Neural crest cell (in vitro differentiated cells): ENCODE measurements at places on chromosomes 7 and 10.

DNA sequence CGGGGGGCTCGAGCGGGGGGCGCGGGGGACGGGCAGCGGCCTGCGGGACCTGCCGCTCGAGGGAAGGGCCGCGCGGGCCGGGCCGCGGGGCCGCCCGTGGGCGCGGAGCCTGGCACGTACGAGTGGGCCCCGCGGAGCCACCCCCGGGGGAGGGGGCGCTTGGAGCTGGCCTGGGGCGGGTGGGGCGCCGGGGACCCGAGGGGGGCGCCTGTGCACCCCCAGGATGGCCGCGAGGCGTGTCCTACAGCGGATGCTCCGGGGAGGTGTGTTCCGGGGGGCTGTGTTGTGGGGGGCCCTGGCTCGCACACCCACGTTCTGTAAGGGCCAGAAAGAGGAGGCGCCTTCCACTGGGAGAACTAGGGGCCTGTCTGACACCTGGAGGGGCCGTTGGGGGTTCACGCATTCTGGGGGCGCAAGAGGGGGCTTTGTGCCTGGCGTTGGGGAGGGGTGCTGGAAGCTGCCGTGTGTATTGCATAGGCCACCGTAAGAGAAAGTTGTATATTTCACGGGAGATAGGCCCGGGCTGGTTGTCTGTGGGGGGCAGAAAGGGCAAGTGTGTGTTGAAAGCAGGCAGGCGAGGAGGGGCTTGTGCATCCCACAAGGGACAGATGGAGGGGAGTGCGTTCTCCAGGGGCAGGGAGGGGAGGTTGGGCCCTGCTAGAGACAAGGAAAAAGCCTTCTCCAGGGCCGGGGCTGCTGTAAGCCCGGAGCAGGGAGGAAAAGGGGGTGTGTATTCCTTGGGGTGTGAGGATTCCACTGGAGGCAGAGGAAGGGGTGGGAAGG lies 663 bp downstream of the VPS37D start:
- DNase-seq, result no peak

GRCh38 chr10:63700631-63701156 lies 179.5 kb downstream of the REEP3 start:
- no peak for DNase-seq

DNA sequence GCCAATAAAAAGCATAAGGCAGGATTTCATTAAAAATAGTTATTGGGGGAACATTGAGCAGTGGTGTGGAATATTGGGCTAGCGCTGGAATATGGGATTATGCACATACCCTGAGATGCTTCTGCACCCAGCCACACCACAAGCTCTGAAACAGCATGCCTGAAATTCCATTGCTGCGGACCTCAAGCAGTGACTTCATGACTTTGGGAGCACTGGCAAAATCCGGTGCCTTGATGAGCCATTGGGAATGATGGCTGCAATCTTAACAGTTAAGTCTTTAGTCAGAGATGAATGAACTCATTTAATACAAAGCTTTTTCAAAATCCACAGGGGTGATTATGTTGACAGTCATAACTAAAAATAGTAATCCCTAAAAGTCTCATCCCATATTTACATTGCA lies 274.7 kb upstream of the MTPN start:
- DNase-seq, result no peak

DNA sequence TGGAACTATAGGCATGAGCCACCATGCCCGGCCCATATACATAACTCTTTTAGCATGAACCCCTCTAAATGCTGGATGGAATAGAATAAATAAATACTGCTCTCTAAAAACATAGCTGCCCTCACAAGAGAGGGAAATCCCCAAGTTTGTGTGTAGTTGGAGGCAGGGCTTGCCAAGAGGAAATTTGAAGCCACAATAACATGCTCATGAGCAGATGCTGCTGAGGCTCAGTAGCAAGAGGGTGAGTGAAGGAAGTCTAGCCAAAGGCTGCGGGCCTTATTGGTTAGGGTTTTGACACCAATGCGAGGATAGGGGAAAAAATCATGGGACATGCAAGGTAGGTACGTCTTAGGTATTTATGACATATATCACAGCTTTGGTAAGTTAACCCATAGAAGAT lies 17.3 kb downstream of the TPK1 start:
- no peak for DNase-seq

DNA sequence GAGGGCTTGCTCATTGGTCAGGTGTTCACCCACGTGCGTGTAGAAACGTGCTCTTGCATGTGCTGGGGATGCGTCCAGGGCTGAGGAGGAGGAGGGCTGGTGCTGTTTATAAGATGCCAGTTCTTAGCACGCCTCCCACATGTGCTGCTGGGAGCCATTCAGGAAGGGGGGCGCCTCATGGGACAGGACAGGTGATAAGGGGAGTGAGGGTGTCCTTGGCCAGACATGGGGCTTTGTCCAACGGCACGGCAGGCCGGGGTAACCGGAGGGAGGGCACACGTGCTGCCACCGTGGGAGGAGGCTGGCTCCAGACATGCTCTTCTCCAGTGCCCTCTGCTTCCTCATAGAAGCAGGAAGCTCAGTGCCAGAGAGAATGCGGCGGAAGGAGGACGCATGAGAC lies 150.0 kb downstream of the ZMYND11 start:
- DNase-seq, result no peak

DNA sequence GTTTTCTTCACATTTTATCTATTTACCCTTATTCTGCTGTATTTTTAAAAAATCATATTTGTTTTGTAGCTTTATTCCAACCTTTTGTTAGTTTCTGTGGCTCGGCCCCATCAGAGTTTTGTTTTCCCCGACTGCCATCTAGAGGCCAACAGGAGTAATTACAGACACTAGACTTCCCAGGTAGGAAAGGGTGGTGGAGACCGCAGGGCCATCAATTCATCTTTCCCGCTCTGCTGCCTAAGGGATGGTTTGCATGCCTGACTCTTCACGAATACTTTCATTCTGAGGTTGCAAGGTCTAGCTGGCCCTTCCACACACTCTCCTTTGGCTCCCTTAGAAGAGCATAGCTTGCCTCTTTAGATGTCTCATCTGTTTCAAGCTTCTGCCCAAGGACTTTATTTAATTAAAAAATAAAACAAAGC lies 38.3 kb downstream of the LYZL2 start:
- DNase-seq, result peak; percentile 53

- no peak for DNase-seq
These were observed 149.5 kb downstream of the FANK1 start for GRCh38 chr10:126045861-126046260.

DNA sequence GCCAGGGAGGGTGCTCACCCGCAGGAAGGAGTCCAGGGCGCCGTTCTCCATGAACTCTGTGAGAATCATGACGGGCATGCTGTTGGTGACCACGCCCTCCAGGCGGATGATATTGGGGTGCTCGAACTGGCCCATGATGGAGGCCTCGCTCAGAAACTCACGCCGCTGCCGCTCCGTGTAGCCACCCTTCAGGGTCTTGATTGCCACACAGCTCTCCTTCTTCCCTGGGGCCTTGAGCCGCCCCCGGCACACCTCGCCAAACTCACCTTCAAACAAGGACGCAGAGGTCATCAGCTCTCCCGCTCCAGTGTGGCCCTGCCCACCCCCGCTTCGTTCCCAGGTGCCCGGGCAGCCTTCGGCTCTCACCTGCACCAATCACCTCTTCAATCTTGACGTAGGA lies 14.6 kb downstream of the EPHB4 start:
- DNase-seq, result no peak

GRCh38 chr10:110170142-110170971 lies 37.0 kb upstream of the MXI1 start:
- DNase-seq, result no peak

- no peak for DNase-seq
These were observed 1017.5 kb downstream of the SORCS1 start for GRCh38 chr10:106147021-106147420.
